ENCODE measurements at places on chromosomes 3 and 15.

- peak; percentile 81 for DNase-seq
Measured at GRCh38 chr3:138862924-138863775, 28.4 kb upstream of the PIK3CB start.

- no peak for DNase-seq
Measured at GRCh38 chr3:58868097-58868779, 181.6 kb downstream of the CFAP20DC start.

DNA sequence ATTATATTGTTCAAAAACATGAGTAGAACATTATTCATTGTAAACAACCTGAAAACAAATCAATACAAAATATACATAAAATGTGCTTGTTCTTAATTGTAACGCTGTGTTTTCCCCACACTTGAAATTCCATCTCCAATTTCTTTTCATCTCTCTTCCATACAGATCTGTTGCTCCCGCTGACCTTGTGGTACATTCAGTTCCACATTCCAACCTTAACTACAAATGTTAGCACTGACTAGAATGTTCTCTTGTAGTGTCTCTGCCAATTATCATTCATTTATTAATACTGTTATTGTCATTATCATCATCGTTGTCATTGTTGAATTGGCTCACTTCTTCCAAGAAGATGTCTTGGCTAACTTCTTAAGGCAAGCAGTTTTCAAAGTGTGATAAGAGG is 65.7 kb downstream of the NLGN1 start:
- no peak for DNase-seq

DNA sequence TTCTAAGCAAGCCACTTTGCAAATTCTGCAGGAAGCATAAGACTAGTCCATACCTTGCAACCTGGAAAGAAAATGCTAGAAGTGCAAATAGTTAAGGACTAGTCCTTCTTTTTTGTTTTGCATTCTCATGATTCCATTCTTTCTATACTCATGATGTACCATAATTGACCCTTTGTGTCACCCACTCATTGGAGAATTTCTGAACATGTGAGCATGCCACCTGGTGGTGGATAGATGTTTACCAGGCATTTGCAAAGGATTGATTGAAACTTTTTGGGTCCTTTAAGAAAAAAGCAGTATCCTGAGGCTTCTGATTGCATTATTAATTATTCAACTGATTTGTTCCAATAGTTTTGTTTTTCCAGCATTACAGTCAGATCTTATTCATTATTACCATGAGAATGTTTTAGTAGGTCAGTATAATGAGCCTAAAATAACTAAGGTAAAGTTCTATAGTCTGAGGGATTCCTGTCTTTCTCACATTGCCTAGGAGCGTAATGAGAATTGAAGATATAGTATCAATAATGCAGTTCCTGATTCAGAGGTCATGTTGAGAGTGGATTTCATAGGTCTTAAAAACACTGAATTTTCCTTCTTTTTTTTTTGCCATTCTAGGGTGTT is 20.2 kb upstream of the DIPK2A start:
- no peak for DNase-seq

DNA sequence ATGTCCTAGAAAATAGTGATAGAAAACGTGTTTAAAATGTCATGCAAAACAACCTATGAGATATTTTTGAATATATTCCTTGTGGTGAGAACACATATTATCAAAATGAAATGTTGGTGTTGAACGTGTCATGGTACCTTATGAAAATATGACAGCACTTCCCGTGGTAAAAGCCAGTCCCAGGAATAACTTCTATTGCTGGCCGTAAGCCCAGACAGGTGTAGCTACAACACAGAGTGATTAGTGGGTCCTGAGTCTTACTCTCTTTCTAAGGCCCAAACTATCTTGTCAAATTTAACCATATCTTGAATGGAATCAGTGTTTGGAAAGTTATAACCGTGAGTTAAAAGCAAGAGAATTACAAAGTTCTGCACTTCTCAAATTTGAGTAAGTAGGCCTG is 24.1 kb downstream of the RARB start:
- DNase-seq = no peak

DNA sequence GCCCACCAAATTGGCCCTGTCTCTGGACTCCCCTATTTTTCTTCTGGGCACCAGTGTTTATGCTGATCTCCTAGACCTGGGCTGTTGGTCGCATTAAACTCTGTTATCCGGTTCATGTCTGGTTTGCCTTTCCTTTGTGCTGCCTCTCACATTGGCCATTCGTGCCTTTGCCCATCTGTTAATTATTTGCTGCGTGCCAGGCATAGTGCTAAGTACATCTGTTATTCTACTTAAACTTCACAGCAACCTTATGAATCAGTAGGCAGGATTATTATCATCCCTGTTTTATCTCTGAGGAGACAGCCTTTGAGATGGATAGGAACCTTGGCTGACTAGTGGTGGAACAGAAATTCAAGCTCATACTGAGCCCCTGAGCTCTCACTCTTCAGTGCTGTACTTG is 76.0 kb downstream of the THSD4 start:
- no peak for DNase-seq

GRCh38 chr15:33304924-33305323 is 5.8 kb upstream of the RYR3 start:
- DNase-seq = no peak

- no peak for DNase-seq
Measured at GRCh38 chr3:39013289-39013688, 38.5 kb downstream of the SCN11A start.

- peak; percentile 86 for DNase-seq
Measured at GRCh38 chr15:52018693-52019393, at the start of gene MAPK6. MAPK6 (plus strand) TSS chr15:52019219; CDS start chr15:52046461, 27,242 bp downstream.

- no peak for DNase-seq
Measured at GRCh38 chr3:46812237-46812791, 50.9 kb downstream of the MYL3 start.

DNA sequence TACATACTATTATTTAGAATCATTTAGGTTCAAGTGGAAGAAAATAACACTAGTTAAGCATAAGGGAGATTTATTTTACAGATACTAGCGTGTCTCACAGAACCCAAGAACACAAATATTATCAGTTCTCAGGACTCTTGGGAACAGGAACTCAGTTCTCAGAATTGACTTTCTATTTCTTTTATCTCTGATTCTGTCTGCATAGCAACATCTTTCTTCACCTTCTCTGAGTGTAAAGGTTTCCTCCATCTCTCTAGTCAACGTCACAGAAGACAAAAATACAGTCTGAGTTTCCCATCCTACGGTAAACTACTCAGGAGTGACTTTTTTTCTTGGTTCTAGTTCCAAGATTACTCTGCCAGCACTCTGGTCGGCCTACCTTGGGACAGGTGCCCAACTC is 220.0 kb downstream of the SV2B start:
- DNase-seq = no peak

DNA sequence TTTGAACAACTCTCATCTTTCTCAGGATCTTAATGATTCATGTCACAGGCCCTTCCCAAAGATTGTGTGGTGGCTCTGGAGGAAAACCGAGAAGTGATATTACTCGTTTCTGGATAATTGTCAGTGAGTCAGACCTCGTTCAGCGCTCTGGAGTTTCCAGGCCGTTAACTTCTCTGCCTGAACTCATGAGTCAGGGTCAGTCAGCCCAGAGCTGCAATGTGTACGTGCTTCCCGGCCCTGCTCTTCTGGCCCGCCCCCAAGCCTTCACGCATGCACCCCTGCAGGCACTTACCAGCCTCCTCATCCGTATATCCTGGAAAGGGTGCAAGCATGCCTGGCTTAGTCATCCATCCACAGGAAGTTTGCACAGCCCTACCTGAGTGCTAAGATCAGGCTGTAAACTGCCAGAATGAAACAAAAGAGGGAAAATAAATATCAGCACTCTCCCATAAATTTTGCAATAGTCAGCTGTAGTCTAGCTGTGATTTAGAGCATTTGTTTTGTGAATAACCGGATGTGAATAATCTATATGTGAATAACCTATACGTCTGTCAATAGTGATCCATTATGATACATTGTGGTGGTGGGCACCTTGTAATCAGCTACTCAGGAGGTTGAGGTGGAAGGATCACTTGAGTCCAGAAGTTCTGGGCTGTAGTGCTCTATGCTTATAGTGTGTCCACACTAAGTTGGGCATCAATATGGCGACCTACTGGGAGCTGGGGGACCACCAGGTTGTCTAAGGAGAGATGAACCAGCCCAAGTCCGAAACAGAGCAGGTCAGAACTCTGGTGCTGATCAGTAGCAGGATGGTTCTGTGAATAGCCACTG is 35.3 kb upstream of the SEMA4B start:
- DNase-seq = peak; percentile 100
